Left kidney (tissue), 8 donors: ENCODE measurements at places on chromosomes 11 and 22.

GRCh38 chr11:19444231-19444630 is 203.5 kb upstream of the E2F8 start:
- DNase-seq = no peak

GRCh38 chr11:6217722-6218121 is 12.4 kb downstream of the C11orf42 start:
- no peak for DNase-seq

DNA sequence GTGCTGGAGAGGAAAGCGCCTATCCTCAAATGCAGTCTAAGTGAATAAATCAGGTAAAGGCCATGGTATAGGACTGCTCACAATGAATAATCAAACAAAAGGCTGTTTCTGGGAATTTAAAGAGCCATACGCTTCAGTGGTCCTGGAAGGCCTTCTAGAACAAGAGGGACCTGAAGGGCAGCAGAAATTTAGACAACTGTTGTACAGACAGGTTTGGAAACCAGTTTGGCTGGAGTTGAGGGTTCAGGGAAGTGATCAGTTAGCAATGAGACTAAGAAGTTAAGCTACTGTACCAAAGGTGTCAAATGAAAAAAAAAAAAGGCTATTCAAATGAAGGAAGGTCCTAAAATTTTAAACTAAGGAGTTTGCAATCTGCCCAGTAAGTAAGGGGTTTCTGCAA is 56.6 kb upstream of the SCUBE2 start:
- no peak for DNase-seq

DNA sequence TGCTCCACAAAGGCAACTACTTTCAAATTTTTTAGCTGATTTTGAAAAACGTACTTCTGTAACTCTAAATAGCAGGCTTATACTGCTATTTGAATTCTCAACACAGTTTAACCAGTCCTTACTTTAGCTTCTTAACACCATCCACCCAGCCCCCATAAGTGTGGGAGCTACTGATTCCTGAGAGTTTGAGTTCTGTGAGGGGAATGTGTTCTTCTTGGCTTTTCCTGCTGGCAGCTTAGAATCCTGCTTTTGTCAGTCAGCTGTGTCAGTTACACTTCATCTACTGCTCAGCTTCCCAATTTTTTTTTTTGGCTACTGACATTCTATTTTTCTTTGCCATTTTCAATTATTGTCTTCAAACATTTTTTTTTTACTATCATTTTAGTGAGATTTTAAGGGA is 440.4 kb downstream of the INSC start:
- DNase-seq = no peak

- DNase-seq = no peak
These were observed 18.6 kb upstream of the AIFM3 start for GRCh38 chr22:20948450-20948849.

- DNase-seq = no peak
These were observed 37.5 kb downstream of the BIRC2 start for GRCh38 chr11:102384419-102385079.

DNA sequence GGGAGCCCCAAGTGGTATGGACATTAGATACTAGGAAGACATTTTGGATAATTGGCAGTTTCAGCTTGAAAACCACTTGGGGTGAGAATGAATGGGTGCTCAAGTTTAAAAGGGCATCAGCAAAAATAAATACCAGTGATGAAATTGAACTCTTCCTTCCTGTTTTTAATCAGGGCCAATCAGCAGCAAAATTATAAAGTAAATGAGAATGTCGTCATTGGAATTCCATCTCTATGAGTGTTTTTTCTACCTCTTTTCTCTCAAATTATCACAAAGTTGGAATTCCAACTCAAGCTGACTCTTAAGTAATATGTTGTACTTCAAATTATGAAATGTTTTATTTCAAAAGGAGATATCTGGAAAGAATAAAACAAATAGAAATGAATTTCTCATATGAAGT is 730.6 kb downstream of the METTL15 start:
- DNase-seq = no peak

DNA sequence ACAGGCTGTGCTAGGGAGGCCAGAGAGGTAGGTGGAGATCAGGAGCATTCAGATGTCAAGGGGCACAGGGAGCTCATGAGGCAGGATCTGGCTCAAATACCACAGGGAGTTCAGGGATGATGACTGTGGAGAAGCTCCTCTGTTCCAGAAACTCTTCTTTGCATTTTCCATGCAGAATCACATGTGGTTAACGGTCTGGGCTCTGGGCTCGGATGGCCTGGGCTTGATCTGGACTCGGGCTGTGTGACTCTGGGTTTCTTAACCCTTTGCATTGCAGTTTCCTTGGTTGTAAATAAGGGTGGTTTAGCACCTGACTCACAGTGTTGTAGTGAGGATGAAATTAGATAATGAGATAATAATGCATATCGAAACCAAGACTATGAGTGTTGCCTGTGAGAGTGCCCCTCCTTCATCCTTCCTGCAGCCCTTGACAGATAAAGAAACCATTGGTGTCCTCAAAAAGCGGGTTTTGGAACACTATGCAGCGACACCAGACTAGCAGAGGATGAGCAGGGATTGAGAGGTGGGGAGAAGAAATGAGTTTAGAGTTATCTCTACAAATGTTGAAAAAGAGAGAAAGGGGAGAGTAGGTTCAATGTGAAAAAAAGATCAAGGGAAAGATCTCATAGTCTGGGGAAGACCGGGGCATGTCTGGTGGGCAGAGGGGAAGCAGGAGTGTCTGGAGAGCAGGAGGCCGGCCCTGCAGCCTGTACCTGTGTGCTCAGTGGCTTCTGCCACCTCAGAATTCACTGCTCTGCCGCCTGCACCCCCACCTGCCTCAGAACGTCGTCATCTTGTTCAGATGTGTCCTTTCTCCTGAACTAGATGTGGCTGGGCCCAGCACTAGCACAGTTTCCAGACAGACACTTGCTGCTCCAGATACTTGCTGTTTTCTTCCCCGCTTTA is 197.8 kb upstream of the SORL1-AS1 start:
- DNase-seq = no peak

DNA sequence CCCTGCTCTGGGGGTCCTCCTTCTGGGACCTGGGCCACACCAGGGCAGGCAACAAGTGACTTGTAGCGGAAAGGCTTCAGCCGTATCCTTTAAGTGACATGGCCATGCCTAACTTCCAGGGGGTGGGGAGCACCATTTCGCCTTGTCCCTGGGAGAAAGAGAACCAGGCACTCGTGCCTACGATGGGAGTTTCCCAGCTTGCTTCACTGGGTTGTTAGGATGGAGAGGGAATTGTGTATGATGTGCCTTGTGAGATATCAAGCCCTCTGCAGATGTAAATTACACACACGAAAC is 151.4 kb downstream of the CACNA1I start:
- no peak for DNase-seq

DNA sequence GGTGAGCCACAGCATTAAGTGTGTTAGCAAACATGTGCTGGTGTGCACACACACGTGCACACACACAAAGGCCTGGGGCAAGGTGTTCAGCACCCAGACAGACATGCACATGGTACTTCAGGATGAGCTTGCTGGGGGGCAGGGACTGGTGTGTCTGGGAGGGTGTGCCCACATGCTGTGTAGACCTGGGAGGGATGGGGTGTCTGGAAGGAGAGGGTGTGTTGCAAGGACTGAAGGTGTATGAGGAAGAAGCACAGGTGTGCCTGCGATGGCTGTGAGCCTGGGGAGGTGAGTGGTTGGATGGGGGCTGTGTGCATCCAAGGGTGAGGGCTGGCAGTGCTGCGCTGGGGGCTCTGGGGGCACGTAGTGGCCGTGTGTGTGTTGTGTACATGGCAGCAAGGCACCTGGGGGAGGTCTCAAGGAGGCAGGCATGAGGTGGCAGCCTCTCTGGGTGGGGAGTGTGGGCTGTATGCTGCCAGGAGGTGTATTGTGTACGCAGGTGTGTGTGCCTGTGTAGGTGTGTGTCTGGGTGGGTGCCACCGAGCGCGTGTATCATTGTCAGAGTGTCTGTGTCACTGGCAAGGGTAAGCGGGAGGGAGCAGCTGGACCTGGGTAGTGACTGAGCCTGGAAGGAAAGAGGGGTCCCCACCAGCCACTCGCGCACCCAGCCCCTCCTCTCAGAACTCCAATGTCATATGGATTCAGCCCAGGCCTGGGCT is 2.2 kb downstream of the NRXN2 start:
- no peak for DNase-seq

- DNase-seq = no peak
These were observed 16.4 kb downstream of the SLN start for GRCh38 chr11:107695446-107695845.
